ENCODE measurements at places on chromosomes 16 and 17.
A peak's percentile ranks its signal among the peaks of the same experiment; 100 is the strongest.

GRCh38 chr16:30984669-30985400 lies at the start of gene HSD3B7:
Gene HSD3B7 (plus strand): TSS chr16:30985207. CDS start chr16:30985659, 452 bp downstream.
- peak; percentile 41 for DNase-seq

DNA sequence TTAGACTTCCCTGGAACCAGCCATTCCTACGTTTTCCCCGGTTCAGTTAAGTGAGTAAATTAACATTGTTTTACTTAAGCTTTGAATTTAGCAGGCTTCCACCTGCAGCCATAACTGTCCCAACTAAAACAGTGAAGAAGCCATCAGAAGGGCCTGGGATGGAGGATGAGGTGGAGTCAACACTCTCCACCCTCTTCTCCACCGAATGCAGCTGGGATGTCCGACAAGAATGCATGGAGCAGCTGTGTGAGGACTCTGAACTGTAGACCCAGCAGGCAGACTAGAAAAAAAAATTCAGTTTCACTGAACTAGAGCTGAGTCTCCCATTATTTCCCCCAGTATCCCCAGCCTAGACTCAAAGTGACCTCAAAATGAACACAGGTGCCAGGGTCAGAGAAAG lies 114.8 kb downstream of the C16orf95 start:
- no peak for DNase-seq

DNA sequence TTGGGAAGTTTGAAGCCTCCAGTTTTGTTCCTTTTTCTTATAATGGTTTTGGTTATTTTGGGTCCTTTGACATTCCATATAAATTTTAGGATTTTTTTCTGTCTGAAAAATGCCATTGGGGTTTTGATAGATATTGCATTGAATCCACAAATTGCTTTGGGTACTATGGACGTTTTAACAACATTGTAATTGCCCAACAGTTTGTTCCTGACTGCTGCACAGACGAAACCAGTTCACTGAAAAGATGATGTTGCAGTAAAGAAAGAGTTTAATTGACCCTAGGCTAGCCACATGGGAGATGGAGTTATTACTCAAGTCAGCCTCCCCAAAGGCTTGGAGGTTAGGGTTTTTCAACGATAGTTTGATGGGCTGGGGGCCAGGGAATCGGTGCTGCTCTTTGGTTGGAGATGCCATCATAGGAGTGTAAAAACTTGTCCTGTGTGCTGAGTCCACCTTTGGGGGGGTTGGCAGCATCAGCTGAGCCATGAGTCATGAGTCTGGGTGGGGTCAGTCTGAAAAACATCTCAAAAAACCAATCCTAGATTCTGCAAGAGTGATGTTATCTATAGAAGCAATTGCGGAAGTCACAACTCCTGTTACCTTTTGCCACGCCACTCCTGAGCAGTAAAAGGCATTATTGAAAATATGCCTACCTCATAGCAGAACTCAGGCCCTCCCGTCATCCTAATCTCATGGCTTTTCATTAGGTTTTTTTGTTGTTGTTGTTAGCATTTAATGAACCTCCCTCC lies 2.7 kb upstream of the PRSS41 start:
- DNase-seq: no peak

GRCh38 chr16:55529018-55529417 lies 20.1 kb downstream of the LPCAT2 start:
- peak; percentile 29 for DNase-seq

GRCh38 chr17:59963738-59964481 lies 630 bp downstream of the RNFT1 start:
- no peak for DNase-seq

DNA sequence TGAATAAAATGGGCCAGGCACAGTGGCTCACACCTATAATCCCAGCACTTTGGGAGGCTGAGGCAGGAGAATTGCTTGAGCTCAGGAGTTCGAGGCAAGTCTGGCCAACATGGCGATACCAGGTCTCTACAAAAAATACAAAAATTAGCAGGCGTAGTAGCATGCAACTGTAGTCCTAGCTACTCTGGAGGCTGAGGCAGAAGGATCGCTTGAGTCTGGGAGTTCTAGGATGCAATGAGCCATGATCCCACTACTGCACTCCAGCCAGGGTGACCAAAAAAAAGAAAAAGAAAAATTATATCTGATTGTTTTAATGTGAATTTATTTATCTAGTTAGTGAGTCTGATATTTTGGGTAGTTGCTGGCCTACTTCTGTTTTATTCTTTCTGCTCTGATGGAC lies 7.0 kb downstream of the IL34 start:
- no peak for DNase-seq

- no peak for DNase-seq
These were observed 83.3 kb upstream of the TNRC6C start for GRCh38 chr17:77875051-77875780.

DNA sequence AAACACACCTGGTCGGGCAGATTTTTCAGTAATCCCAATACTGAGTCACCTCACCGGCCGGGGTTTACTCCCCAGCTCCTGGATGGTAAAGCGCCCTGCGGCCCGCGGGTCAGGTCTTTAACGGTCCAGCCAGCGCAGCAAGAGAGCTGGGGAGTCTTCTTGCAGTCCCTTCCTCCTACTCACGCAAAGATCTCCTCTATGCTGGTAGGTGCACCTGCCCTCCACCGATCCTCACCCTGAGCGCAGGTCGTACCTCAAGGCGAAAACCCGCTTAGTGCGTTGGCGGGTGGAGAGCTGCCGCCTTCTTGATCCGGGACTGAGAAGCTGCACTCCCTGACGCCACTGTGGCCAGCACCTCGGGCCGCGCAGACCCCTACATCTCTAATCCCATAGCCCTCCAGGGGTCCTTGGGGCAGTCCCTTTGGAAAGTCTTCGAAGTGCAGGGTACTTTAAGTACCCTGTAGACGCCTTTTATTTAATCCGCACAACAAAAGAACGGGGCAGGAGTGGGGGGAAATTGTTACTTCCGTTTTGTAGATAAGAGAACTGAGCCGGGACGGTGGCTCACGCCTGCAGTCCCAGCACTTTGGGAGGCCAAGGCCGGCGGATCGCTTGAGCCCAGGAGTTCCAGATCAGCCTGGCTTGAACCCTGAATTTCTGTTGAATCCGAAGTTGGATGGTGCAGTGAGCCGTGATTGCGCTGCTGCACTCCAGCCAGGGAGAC lies 10.4 kb upstream of the HOXB13 start:
- DNase-seq: no peak

- DNase-seq: no peak
These were observed 14.4 kb downstream of the TBKBP1 start for GRCh38 chr17:47708312-47708863.

DNA sequence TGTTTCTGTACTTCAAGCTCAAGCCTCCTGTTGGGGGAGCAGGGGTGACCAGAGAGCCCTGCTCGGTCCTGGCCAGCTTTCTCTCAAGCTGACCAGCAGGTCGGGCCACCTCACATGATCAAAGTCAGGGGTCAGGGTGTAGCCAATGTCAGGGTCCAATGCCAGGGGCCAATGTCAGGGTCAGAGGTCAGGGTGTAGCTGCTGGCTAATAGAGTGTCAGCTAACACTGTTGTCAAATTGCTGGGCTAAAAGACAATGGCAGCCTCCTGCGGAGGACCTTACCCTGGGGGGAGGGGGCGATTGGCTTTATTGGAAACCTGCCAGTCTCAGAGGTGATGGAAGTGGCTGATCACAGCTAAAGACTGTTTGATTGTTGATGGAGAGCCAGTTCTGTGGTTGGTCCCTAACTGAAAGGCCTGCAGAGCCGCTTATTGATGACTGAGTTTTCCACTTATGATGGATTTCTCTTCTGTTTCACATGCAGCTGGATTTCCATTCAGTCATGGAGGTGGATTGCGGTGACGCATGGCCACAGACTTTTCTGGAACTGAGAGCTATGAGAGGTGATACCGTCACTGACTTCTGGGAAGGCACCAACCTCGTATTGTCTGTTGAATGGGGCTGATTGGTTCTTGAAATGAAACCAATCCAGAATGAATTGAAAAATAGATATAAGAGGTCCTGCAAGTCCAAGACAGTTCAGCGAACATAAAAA lies 97.4 kb upstream of the ZFHX3 start:
- no peak for DNase-seq

- no peak for DNase-seq
These were observed 144.4 kb downstream of the ZNF18 start for GRCh38 chr17:11852912-11853311.

DNA sequence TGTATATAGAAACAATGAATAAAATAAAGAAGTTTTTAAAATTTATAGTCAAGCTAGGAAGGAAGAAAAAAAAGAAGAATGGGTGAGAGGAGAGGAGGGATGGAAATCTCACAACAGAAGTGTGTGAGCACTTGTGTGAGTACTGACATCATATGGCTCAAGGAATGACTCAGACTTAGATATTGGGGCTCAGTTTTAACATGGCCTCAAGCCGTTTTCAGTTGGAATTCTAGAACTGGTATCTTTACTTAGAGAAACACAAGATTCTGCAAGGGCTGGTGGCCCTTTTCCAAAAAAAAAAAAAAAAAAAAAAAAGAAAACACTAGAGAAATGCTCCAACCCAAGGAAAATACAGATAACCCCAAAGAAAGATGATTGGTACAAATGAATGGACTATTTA lies 55.1 kb downstream of the STXBP4 start:
- no peak for DNase-seq

DNA sequence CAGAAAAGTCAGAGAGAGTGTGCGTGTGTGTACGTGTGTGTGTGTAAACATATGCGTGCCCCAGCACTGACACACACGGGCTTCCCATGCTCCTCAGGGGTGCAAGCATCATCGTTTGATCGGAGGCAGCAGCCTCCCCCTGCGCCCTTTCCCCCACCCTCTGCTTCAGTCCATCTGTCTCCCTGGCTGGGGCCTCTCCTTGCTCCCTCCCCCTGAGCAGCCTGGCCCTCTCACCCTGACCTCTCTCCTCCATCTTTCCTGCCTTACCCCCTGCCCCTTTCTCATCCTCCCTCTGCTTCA lies 4.4 kb downstream of the STX1B start:
- no peak for DNase-seq

DNA sequence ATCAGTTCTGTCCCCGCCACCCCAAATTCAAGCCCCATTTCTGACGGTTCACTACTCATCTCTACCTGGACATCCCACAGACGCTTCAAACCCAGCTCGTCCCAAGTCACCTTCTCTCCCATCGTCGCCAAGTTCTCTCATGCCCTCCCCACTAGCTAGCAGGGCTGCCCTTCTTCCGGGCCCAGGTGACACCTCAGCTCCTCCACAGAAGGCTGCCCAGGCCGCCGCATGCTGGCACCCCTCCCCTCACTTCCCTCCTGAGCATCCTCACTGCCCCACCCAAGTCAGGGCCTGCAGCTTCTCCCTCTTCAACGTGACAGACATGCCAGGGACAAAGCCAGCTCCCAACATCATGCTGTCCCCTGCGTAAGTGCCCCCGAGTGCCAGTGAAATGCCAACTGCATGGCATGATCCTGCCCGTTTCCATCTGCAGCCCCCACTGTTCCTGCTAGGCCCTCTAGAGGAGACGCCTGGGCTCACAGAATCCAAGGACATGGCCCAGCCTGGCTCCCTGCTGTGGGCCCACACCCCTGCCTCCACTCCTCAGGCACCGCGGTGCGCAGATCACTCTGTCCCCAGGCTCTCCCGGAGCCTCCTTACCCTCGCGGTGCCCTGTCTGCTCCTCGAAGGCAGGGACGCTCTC lies 5.9 kb downstream of the CYB561 start:
- DNase-seq: no peak

- no peak for DNase-seq
These were observed 80.7 kb downstream of the HS3ST3A1 start for GRCh38 chr17:13520899-13521572.

DNA sequence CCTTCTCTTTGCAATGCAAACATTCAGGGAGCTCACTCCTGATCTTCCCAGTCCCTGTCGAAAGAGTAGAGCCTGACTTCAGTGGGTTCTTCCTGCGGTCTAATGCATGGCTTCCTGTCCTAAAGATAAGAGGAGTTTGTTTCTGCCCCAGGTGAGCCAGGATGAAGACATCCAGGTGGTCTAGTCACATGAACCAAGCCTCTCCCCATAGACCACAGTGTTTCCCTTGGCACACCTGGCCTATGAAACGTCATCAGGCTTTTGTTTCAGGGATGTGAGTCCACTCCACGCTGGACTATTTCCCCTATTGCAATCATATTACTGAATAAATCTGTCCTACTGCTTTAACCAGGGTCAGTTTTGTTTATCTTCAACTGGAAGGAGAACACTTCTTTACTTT lies 21.1 kb downstream of the CES1 start:
- no peak for DNase-seq

DNA sequence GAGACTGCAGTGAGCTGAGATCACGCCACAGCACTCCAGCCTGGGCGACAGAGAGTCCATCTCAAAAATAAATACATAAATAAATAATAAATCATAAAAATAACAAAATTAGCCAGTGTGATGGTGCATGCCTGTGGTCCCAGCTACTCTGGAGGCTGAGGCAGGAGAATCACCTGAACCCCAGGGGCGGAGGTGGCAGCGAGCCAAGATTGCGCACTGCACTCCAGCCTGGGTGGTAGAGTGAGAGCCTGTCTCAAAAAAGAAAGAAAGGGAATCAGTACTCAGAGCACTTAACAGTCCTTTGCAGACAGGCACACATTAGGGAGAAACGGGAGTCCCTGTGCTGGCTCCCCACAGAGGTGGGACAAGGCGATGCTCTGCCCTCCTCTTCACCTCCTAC lies 25.1 kb downstream of the MAPK8IP3 start:
- no peak for DNase-seq

DNA sequence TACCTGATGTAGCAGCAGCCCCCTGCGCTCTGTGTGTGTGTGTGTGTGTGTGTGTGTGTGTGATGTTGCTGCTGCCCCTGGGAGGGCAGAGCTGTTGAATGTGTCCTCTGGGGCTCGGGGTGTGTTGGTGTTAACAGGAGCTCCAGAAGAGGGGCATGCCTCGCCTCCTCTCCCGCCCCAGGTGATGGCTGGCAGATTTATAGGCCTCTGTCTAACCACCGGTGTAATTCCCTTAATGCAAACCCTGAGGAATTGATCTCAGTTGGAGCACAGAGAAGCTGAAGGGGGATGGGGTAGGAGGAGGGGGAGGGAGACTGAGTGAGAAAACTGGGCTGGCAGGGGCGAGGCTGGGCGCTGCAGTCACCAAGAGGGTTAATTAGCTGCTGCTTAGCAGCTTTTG lies 10.0 kb downstream of the CACNA1G start:
- DNase-seq: no peak

GRCh38 chr17:27788919-27789318 lies 11.4 kb downstream of the NOS2 start:
- no peak for DNase-seq

DNA sequence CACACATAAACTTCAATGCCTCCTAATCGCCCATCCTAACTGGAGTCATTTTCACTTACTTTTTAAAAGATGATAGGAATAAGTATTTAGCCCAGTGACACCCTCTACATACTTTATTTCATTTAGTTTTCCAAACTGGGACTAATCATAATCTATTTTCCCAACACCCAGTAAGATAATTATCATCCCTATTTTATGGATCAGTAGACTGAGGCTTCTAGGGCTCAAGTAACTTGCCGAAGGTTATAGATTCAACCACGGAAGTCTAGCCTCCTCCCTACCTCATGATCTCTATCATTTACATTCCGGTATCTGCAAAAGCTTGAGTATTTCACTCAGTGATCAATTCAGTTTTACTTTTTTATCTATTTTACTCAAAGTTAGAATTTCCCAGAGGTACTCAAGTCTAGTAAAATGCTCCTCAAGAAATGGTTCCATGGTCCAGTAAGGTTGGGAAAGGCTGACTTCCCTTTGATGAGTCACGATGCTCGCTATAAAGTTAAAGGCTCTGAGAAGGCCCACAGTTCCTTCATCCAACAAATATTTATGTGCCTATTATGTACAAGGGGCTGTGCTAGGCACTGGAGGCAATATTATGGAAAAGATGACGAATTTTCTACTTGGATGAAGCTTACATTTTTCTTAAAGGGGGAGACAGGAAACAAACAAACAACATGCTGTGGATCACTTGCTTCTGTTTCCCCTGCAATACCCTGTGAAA lies 75.1 kb downstream of the TOX3 start:
- no peak for DNase-seq

GRCh38 chr16:78513838-78514237 lies 414.4 kb downstream of the WWOX start:
- no peak for DNase-seq

Measured in HFF-Myc (cell line).